ENCODE measurements at places on chromosomes 6 and 20.
A peak's percentile ranks its signal among the peaks of the same experiment; 100 is the strongest.

GRCh38 chr6:87483929-87484328 is 11.2 kb downstream of the SLC35A1 start:
- peak; percentile 15 for DNase-seq

DNA sequence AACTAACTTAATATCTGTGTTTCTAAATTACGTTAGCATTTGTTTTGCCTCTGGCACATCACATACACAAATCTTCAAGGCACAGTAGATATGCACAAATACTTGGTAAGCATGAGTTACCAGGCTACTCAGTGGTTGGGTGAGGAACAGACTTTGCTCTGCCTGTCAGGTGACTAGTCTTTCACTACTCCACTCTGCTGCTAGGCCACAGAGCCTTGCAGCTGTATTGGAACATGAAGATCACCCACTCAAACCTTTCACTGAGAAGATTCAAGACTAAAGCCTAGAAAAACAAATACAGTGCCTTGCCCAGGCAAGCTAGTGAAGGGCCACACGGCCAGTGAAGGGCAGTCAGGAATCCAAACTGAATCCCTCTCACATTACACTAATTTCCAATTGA is 47.0 kb downstream of the DTNBP1 start:
- DNase-seq, result no peak

DNA sequence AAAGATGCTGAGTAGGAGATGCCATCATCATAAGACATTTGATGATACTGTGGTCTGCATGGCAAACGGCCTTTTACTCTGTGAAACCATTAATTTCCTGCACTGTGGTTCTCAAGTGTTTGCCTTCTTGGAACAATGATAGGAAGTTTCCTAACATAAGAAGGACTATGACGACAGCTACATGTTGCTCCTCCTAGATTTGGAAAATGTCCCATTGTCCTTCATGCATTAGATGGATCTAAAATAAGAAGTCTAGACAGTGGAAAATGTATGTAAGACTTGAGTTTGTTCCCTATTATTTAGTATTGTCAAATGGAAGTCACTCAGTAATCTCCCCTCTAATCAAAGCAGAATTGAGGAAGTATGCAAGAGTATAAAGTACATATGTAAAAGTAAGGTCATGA is 98.5 kb upstream of the TMEM170B start:
- no peak for DNase-seq

- no peak for DNase-seq
Measured at GRCh38 chr6:77415706-77416105, 47.6 kb downstream of the HTR1B start.

All from CD4-positive, alpha-beta T cell treated with Interleukin-17A for 4 hours (primary cell).